ENCODE measurements at places on chromosomes 5 and 9.

DNA sequence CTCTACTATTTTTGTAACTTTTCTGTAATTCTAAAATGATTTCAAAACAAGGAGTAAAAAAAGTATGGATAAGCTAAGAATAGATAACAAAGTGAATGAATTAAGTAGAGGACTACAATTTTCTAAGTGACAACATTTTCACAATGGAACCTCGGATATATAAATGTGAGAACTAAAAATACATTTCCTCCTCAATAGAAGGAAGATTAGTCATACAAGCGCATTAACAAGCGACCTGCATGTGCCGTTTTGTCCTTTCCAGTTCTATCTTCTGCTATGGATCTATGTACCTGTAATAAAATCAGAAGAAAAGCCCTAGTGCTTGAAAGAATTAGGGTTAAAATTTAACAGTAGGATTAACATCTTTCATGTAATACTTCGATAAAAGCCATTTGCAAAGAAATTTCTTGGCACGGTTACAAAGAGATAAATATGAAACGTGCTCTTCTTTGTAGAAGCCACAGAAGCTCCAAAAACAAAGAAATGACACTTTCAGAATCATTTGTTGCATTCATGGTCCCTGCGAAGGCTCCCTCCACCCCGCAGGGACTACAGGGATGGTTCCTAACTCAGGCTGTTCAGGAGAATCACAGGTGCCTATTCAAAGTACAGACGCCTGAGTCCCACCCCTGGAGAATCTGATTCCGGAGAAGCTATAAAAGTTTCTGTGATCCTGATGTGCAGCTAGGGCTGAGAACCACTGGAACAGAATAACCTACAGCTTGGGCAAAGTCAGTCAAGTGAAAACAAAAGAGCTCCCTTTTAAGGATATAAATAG lies 216.6 kb upstream of the EFNA5 start:
- DNase-seq, result no peak

DNA sequence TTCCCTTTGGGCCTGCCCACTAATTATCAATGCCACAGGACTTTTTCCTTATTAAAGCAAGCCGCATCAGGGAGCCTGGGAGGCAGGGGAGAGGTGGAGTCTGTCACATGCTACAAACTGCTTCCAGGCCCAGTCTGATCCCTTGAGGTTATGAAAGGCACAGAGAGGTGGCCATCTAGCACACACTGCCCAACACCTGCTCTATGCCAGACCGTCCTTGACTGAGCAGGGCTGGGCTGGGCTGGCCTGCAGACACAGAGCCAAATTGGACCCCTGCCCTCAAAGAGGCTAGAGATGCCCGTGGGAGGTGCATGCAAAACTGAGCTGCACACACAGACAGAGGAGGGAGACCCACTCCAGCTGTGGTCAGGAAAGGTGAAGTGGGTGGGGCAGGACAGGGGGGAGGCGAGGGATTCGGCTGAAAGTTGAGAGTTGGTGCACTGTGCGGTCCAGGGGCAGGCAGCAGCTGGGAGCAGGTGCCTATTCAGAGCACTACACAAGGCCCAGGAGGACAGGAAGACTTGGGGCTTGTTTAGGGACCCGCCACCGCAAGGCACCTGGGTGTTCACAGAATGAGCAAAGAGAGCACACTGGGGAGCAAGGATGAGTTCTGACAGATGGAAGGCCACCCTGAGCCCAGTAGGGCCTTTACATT lies 36.4 kb upstream of the TCF7 start:
- no peak for DNase-seq

- no peak for DNase-seq
Measured at GRCh38 chr9:114911167-114911821, 19.1 kb downstream of the TNFSF8 start.

DNA sequence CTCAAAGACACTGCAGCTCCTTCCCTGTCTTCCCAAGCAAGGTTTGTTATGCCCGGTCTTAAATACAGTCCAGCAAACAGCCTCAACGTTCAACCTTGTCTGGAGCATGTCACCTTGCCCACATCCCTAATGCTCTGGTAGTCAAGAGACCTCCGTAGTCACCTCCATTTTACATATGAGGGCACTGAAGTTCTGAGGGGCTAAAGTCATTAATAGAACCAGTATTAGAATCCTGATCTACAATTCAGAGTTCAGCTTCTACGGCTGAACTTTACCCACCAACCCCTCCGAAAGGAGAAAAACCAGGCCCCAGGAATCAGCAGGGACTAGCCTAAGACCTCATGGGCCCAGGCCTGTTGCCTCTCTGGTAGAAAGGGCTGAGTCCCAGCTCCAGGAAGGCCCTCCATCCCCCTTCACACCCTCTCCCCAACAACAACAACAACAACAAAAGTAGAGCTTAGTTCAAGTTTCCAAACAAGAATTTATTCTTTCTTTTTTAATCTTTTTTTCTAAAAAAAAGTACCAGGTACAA lies 795 bp upstream of the STOML2 start:
- DNase-seq, result no peak

DNA sequence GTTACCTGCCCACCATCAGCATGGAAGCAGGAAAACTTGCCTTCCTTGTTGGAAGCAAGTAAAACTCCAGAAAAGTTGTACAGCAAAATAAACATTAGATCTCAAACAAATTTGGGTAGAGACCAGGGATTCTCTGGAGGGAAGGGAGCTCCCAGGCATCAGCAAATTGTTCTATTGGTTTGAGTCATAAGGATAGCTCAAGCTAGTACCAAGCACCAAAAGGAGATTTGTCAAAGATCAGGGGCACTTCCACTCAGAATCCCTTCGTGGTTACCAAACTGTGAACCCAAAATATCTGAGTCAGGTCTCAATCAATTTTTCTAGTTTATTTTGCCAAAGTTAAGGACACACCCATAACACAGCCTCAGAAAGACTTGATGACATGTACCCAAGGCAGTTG lies 37.8 kb downstream of the DNAJB5 start:
- DNase-seq, result no peak

DNA sequence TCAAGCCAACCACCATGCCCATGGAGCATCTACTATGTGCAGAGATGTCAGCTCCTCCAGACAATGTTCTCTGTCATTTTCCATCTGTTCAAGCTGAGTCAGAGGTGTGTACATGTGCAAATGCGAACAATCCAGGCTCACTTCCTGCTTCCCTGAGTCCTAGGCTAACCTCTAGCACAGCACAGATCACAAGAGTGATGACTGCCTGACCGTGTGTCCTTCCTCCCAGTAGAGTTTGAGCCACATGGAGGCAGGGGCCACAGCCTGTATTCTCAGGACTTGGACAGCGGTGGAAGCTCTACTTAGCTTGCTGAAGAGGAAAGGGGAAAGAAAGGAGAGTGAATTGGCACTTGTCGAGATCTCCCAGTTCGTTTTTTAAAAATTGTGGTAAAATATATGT lies 87.2 kb downstream of the KCNIP1 start:
- DNase-seq, result no peak

DNA sequence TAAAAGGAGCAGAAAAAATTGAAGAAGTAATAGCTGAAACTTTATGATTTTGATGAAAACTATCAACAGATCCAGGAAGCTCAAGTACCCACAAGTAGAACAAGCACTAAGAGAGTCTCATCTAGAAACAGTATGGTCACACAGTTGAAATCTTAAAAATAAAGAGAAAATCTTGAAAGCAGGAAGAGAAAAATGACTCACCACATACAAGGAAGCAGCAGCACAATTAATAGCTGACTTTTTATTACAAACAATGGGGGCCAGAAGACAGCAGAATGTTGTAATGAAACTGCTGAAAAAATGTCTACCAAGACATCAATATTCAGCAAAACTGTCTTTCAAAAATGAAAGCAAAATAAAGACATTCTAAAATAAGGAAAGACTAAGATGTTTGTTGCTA lies 1108.3 kb upstream of the DMAC1 start:
- DNase-seq, result no peak

DNA sequence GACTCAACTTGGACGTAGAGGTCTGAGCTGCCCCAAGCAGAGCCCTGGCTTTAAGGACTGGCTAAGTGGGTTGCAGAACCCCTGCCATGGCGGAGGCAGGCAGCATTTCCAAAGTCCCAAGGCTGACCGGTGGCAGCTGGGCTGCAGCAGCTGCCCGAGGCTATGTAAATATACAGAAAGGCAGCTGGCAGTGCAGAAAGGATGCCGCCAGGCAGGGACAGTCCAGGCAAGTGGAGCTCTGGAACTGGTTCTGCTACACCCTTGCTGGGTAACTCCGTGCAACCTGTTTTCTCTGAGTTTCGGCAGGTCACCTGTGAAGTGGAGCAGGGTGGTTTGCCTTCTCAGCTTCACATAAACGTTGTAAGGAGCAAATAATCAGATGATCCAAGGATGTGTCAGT lies 46.0 kb downstream of the SHB start:
- DNase-seq, result no peak

- DNase-seq, result no peak
Measured at GRCh38 chr9:117184173-117184572, 230.7 kb downstream of the ASTN2 start.

DNA sequence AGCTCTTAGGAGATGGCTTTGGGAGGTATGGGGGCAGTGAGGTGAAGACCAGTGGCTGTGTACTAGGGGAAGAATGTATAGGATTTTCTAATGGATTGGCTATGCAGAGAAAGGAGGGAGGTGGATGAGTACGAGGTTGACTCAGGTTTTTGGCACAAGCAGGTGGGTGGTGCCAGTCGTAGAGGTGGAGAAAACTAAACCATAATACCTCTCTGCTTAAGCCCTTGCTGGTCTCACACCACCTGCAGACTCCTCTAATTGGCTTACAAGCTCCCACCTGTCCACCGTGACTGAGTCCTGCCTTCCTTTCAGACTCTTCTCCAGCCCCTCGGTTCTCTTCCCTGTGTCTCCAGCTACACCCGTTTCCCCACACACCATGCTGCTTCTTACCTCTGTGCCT lies 521.7 kb upstream of the CLINT1 start:
- DNase-seq, result no peak

DNA sequence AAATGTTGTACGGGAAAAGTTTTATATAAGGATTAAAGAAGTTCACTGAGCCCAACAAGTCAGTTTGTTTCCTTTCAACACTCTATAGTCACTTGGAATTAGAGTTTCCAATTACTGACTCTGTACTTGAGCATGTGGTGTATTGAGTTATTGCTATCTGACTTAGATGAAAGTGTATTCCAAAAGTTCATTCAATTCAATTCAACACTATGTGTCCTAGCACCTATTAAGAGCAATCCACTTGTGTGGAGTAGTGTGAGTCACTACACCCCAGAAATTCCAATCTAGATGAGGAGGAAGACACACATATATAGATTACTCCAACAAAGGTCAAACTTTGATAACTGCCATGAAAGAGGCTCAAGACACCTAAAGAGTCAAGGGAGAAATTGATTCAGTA lies 98.2 kb upstream of the SLCO6A1 start:
- DNase-seq, result no peak

DNA sequence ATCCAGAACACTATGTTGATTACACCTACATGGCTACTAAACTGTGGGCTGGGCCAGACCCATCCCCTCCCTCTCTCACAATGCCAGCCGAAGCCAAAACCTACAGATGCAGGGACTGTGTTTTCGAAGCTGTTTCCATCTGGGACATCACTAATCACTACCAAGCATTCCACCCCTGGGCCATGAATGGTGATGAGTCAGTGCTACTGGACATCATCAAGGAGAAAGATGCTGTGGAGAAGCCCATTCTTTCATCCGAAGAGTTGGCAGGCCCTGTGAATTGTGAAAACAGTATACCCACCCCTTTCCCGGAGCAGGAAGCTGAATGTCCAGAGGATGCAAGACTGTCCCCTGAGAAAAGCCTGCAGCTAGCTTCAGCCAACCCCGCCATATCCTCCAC lies 65.0 kb downstream of the ZNF462 start:
- DNase-seq, result no peak

DNA sequence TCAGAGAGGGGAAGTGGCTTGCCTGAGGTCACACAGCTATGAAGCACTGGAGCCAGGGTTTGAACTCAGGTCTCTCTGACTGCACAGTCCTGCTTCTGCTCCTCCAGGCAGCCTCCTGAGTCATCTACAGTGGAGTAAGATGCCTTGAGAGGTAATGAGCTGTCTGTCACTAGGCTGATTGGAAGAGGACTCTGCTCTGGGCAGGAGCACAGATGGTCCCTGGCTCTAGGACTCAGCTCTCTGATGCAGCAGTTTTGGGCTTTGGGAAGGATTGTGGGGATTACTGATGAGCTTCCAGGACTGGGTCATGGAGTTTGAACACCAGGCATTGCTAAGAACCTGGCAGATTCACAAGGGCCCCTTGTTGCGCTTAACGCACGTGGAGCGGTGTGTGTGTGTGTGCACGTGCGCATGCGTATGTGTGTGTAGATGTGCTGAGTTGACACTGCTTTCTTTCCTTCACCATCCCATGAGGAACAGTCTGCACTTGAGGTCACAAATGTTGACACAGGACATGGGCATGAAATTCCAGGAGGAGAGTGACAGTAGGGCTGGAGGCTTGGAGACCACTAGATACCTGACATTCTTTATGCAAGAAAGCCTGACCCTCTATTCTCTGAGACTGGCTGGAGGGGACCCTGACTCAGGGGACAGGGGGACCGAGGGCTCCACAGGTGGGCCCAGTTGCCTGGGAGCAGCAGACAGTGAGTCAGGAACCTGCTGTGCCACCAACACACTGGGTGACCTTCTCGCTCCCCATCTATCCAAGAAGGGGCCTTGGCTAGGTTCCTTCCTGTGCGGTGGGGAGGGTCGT lies 170.5 kb downstream of the RGS3 start:
- no peak for DNase-seq

DNA sequence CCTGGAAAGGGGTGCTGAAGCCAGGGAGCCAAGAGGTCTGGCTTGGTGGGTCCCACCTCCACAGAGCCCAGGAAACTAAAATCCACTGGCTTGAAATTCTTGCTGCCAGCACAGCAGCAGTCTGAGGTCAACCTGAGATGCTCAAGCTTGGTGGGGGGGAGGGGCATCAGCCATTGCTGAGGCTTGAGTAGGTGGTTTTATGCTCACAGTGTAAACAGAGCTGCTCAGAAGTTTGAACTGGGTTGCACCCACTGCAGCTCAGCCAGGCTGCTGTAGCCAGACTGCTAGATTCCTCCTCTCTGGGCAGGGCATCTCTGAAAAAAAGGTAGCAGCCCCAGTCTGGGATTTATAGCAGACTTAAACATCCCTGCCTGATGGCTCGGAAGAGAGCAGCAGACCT lies 55.5 kb upstream of the FBXL17 start:
- DNase-seq, result no peak

- no peak for DNase-seq
Measured at GRCh38 chr5:107808671-107809137, 138.0 kb upstream of the EFNA5 start.

GRCh38 chr5:138616508-138616907 lies 41.3 kb upstream of the HSPA9 start:
- no peak for DNase-seq

- no peak for DNase-seq
Measured at GRCh38 chr5:57456531-57457135, 26.0 kb downstream of the ACTBL2 start.

- DNase-seq, result no peak
Measured at GRCh38 chr9:128494746-128495129, 9.8 kb upstream of the GLE1 start.

- no peak for DNase-seq
Measured at GRCh38 chr9:114249424-114250234, 73.3 kb upstream of the ORM1 start.
